ENCODE measurements at places on chromosomes 11 and 22. TPM values are rescaled to one million over a fixed set of nuclear protein-coding genes. Genes with fewer than 3 reads are reported as not detected.

GRCh38 chr11:31844351-31844750, 33.2 kb upstream of the PAX6 start:
- DNase-seq, result no peak

GRCh38 chr11:71384561-71384960, 63.6 kb downstream of the DHCR7 start:
- DNase-seq, result no peak

GRCh38 chr11:66739983-66740382, 11.0 kb upstream of the SPTBN2 start:
- DNase-seq, result no peak

- DNase-seq, result no peak
Measured at GRCh38 chr11:17260020-17260419, 16.5 kb upstream of the NUCB2 start.

GRCh38 chr22:23579280-23579679, 810 bp downstream of the IGLL1 start:
- no peak for DNase-seq

- DNase-seq, result no peak
Measured at GRCh38 chr22:19974935-19975706, 33.5 kb upstream of the TXNRD2 start.

GRCh38 chr22:29539105-29539504, 14.5 kb downstream of the THOC5 start:
- DNase-seq, result no peak

DNA sequence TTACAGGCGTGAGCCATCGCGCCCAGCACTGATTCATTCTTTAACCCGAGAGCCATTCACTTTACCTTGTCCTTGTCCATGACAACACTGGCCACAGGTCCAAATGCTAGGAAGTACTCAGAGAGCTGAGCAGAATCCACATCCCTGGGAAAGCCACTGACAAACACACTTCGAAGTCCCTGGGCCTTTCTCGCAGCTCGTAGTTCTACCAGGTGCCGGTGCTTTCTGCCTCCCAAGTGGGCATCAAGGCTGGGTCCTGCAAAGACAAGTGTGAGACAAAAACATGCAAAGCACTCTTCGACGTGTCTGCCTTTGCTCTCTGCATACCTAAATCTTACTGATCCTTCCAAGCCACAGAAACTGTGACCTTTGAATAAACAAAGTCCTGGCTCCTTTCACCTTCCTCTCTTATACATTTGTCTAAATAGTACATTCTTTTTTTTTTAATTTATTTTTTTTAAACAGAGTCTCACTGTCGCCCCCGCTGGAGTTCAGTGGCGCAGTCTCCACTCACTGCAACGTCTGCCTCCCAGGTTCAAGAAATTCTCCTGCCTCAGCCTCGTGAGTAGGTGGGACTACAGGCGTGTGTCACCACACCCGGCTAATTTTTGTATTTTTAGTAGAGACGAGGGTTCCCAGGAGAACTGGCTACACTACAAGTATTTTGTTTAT, 2.2 kb downstream of the TUT1 start:
- no peak for DNase-seq

DNA sequence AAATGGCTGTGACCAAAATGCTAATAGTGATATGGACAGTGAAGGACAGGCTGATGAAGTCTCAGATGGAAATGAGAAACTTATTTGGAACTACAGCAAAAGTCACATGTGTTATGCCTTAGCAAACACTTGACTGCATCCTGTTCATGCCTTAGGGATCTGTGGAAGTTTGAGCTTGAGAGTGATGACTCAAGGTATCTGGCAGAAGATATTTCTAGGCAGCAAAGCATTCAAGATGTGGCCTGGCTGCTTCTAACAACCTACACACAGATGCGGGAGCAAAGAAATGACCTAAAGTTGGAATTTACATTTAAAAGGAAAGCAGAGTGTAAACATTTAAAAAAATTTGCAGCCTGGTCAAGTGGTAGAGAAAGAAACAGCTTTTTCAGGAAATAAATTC, 28.1 kb upstream of the CD81 start:
- no peak for DNase-seq

DNA sequence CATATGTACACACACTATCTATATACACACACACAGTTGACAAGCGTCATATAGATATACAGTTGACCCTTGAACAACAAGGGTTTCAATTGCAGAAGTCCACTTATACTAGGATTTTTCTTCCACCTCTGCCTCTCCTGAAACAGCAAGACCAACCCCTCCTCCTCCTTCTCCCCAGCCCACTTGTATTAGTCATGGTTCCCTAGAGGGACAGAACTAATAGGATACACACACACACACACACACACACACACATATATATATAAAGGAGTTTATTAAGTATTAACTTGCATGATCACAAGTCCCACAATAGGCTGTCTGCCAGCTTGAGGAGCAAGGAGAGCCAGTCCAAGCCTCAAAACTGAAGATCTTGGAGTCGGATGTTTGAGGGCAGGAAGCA, 92.9 kb downstream of the DHCR7 start:
- DNase-seq, result peak; percentile 16

DNA sequence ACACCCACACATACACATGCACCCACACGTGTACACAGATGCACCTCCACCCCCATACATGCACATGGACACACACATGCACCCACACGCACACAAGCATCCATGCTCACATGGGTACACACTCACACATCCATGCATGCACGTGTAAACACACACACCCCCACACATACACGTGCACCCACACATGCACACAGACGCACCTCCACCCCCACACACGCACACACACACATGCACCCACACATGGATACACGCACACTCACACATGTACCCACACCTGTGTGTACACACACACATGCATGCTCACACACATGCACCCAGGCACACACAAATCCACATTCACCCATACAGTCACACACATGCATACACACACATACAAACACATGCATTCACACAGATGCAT, 24.5 kb downstream of the CDPF1 start:
- no peak for DNase-seq

DNA sequence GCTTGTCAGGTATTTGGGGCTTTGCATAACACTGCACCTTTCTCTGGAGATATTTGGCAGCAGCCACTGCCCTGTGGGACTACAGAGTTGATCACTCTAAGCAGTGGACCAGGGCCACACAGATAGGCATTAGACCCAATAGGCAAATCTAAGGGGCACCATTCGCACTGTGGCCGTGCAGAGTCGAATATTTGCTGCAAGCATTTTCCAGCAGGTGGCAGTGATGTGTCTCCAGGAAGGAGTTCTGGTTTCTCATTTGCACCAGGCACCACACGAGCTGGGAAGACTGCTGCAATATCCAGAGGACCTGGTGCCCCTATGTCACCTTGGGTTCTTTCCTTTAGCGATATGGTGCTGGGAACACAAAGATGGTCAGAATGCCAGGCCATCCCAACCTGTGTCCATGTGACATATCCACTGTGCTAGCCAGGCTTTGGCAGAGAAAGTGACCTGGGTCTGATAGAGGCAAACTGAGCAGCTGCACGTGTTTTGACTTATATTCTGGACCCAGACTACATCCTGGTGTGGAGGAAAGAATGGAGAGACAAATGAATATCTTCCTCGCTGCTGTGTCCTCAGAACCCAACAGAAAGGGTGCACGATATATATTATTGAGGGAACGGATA, 318.7 kb downstream of the BUD13 start:
- peak; percentile 10 for DNase-seq

- no peak for DNase-seq
Measured at GRCh38 chr22:29116397-29117123, 43.7 kb downstream of the KREMEN1 start.

DNA sequence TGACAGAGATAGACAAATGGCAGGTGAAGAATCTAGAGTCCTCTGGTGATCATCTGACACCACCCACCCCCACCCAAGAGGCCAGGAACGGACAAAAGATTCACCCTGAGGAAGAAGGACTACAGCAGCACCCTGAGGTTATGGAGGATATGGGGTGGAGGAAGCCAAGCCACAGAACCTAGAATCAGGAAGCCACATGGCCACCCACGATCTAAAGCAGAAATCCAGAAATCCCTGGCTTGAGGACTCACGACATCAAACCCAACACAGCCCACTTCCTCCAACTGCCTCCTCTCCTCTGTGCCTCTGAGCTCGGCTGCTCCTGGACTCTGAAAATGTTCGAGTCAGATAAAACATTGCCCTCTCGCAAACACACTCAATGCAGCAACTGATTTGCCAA, 364.3 kb downstream of the SHANK2 start:
- DNase-seq, result no peak

DNA sequence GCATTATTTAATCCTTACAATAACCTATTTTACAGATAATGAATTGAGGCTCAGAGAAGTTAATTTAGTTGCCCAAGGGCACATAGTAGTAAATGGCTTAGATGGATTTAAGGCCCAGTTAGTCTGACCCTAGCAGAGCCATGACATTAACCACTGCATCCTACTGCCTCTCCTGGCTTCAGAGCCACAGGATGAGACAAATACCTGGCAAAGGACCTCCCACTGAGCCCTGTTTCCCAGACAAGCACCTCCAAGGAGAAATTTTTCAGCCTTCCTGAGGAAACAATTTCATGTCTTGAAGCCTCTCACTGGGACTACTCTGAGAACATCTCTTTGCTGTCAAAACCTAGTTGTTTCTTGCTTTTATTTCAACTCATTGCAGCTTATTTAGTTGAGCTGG, 28.4 kb downstream of the IZUMO1R start:
- no peak for DNase-seq

DNA sequence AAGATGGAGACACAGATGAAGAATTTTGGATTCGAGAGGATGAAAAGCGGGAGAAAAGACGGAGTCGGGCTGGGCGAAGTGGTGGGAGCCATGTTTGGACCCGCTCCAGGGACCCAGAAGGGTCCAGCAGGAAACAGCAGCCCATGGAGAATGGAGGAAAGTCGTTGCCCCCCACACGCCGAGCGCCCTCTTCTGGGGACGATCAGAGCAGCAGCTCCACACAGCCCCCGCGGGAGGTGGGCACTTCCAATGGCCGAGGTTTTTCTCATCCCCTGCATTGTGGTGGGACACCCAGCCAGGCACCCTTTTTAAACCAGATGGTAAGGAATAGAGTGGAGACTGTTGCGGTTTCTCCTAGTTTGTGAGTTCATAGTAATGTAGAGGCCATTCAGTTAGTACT, 22.8 kb upstream of the SLC25A18 start:
- no peak for DNase-seq

DNA sequence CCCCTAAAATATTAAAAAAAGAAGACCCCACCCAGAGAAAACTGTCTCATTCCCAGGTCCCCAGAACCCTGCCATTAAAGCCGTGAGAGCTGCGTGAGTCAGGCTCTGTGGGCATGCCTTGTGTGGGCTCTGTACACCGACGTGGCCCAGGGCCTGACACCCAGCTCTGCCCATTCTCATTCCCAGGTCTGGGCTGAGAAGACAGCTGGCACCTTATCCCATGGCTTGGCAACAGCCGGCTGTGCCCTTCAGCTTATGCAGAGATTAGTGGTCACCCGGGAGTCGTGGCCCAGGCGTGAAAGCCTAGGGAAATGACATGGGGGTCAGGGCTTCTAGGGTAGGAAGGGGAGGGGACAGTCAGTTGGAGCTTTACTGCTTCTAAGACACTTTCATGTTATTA, 31.9 kb downstream of the OTOG start:
- DNase-seq, result no peak

DNA sequence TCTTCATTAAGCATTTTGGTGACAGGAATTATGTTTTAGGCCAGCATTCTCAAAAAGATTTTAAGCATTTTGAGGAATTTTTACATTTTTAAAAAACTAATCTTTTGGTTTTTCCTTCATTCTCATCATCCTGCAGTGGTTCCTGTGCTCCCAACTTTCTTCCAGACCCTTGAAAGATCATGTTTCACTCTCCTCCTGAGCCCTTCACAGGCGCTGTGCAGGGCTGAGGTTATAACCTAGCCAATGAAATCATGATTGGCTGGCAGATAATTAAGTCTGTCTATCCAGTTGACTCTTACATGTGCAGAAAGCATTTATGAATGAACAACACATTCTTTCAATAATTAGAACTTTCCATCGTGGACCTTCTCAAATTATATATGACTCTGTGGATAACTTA, 226.3 kb downstream of the DDX10 start:
- no peak for DNase-seq

DNA sequence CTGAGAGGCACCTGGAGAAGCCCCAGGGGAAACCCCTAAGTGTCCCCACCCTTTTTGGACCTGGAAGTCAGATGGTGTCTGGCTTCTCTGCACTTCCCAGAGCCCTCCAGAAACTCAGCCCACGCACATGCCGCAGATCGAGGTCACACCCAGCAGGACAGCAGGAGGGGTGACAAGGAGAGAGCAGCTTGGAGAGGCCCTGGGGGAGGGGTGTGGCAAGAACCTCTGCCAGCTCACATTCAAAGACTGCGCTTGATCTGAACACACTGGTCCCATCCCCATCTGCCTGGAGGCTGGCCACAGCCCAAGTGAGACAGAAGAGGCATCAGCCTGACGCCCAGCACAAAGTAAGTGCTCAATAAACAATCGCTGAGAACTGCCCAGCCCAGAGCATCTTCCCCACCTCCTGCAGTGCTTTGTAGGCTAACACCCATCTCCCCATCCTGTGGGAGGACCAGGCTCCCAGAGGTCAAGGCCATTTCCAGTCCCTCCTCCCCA, 21.4 kb downstream of the TMPRSS6 start:
- DNase-seq, result no peak

DNA sequence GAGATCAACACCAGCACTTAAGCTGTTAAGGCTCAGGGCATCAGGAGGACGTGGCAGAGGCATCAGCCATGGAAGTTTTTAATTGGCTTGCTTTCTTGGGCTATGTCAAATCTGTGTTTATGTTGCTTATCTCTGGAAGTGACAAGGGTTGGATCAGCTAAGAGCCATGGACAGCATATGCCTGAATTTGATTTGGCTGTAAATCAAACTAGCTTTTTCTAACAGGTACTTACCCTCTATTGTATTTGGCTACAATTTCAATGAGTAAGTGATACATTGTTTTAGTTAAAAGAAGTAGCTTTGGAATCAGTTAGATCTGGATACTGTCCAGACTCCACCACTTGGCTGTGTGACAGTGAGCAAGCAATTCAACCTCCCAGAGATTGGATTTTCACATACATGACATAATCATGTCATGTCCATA, 936.6 kb downstream of the OPCML start:
- no peak for DNase-seq

DNA sequence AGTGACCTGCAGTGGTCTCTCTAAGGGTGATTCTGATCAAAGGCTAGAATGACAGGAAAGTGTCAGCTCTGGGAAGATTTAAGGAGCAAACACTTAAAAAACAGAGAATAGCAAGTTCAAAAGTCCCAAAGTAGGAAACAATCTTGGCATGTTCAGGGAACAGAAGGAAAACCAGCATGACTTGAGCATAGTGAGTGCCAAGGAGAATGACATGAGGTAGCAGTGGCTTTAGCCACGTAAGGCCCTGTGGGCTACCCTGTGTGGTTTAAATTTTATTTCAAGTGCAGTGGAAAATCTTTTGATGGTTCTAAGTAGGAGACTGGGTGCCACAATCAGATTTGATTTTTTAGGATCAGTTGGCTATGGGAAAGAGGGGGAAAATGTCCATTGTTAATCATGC, 149.4 kb downstream of the WNT11 start:
- DNase-seq, result no peak

CARD18 gene
- not detected for total RNA-seq

KRTAP5-6 gene
- total RNA-seq, result not detected

NLRP10 gene
- total RNA-seq, result not detected

PRG3 gene
- total RNA-seq, result not detected

PKP3 gene
- total RNA-seq, result 23.9 TPM

NXPE2 gene
- not detected for total RNA-seq

CELSR1 gene
- 180 TPM for total RNA-seq

NDUFC2 gene
- total RNA-seq, result 98.5 TPM

P2RY2 gene
- total RNA-seq, result 4.5 TPM

NTM gene
- total RNA-seq, result 111 TPM

OR51G2 gene
- total RNA-seq, result not detected

CNTN5 gene
- not detected for total RNA-seq

INS gene
- not detected for total RNA-seq

CARNS1 gene
- 0.21 TPM for total RNA-seq
